ENCODE measurements at places on chromosomes 16 and 17.

GRCh38 chr16:27313422-27314160 lies at the start of gene IL4R:
TSS of gene IL4R (plus strand) at chr16:27313974. CDS start at chr16:27340204, 26,230 bp downstream.
- peak; percentile 89 for DNase-seq

DNA sequence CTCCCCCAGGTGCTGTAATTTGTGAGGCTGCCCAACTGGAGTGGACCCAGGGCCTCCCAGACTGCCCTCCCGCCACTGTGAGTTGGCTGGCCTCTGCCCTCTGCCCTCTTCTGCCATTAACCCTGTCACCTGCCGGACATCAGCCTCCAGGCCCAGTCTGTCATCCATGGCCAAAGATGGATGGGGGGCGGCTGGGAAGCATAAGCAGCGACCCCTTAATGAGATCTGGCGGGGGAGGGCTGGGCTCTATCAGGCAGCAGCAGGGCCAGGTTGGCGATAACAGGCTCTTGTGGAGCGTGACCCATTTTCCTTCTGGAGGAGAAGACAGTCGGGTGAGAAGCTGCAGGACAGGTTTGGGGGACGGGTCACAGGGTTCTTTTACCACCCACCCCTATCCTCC lies 25.3 kb downstream of the CDK5RAP3 start:
- DNase-seq = no peak

DNA sequence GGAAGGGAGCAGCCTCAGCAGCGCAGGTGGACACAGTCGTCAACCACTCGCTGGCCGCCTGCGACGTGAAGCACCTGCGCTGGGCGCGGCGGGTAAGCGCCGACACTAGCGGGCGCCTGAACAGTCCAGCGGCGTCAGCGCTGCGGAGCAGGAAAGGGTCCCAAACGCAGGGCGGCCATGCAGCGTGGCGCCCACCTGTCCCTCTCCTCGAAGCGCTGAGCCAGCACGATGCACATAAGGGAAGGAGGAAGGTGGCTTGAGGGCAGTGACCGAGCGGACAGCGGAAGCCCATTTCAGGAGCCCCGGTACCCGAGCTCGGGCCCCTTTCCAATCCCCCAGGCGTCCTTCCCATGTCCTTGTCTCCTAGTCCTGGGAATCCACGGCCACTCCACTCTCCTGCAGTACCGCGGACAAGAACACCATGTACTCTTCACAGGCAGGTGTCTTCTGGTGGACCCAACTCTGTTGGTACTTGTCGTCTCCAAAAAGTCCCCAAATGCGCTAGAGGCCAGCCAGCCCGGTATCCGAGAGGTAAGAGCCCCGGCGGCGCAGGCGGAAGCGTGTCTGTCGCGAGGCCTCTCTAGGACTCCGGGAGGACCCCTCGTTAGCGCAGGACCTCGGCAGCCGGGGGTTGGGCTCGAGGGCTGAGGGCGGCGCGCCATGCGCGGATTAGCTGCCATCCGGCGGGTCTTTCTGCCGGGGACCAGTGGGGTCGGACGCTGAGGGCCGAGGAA lies 14.4 kb downstream of the ZNF232 start:
- DNase-seq = no peak

DNA sequence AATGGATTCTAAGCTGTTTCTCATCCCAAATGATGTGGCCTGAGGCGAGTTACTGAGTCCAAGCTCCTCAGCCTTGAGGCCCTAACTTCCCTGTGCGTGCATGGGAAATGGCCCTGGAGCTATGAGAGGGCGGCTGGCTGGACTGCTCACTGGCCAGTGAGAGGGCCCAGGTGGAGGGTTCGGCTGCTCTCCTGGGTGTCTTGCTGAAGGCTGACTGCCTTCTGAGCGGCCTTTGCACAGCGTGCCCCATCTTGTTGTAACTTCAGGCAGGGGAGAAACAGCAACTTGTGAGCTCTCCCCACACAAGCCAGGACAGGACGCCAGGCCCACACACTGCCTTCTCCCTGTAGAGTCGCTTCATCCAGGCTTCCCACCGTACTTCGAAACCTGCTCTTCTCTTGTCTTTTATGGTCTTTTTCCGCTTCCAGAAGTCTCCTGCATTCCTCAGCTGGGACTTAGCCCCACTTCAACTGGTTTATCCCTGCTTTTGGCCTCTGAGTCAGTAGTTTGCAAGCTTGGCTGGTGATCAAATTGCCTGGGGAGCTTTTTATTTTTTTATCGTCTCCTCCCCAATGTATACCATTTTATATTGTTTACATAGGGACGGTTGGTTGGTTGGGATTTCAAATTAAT lies 13.3 kb downstream of the CDH3 start:
- peak; percentile 53 for DNase-seq

- DNase-seq = peak; percentile 63
Observed at GRCh38 chr17:38676706-38677504, 2.1 kb upstream of the EPOP start.

- DNase-seq = no peak
Observed at GRCh38 chr17:45433159-45433535, 477 bp upstream of the ARHGAP27 start.

GRCh38 chr17:74795327-74796020 lies 19.3 kb upstream of the NAT9 start:
- DNase-seq = no peak
